ENCODE measurements at places on chromosomes 7 and 10.

DNA sequence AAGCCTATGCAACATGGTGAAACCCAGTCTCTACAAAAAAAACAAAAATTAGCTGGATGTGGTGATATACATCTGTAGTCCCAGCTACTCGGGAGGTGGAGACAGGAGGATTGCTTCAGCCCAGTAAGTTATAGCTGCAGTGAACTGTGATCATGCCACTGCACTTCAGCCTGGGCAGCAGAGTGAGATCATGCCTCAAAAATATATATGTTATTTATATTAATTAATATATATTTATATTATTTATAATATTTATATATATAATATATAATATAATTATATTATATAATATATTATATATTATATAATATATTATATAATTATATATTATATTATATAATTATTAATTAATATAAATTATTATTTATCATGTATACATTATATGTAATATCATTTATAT is 1158.4 kb upstream of the AUTS2 start:
- DNase-seq = no peak

DNA sequence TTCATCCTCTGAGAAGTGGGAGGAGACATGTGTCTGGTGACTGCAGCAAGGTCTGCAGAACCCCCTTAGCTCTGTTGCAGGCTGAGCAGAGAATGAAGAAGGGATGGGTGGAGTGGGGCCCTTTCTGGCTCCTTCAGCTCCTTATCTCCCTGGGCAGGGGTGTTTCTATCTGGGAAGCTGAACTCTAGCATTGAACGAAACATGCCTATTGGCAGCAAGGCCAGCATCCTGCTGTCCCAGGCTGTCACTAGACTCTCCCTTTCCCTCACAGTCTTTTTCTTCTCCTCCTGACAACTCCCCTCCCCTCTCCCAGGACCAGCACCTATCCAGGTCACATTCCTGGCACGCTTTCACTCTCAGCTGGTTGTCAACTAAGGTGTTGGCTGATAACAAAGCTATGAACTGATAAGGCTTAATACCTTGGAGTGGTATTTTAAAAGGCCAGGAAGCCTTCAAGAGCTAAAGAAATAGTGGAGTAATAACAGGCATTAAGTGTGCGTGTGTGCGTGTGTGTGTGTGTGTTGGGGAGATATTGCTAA is 128.8 kb upstream of the FZD8 start:
- no peak for DNase-seq

- DNase-seq = no peak
Observed at GRCh38 chr7:3028071-3028757, 15.5 kb downstream of the CARD11 start.

DNA sequence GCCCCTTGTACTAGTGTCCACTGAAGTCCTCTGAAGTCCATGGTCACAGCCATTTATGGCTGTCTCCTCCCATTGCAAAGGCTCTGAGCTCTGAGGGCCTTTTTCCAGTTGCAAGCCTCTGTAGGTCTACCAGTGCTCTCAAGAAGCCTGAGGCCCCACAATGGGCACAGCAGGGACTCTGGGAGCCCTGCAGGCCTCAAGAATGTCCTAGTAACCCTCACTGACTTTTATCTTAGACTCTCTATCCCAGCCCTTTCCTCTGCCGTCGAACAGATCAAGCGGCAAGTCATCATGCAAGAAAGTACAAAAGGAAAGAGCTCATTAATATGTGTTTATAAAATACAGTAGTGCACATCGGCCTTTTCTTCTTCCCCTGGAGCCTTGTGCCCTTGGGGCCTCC is 23.4 kb downstream of the VWA2 start:
- DNase-seq = no peak
